ENCODE measurements at places on chromosomes 12 and 14.
A peak's percentile ranks its signal among the peaks of the same experiment; 100 is the strongest.

- DNase-seq, result no peak
These were observed 97.3 kb downstream of the FOXN3 start for GRCh38 chr14:89319687-89320086.

DNA sequence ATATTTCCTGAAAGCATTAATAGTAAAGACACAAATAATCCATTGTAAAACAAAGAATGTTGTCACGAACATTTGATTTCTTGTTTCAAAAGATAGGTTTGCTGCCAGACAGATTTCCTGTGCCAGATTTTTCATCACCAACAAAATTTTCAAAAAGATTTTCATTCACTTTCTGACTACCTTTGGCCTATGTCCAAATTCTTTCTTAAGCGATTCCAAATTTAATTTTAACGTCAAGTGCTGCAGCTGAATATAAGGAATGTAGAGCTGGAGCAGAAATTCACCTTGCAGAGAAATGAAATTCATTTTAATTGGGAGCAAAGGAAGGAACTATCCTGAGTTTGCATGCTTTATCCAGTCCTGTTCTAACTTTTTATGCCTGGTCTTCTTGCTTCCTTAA is 277.4 kb downstream of the CCER1 start:
- DNase-seq, result no peak

- no peak for DNase-seq
These were observed 133.8 kb downstream of the CFAP54 start for GRCh38 chr12:96623155-96623554.

- peak; percentile 88 for DNase-seq
These were observed 224.6 kb upstream of the CRY1 start for GRCh38 chr12:107317751-107318555.

DNA sequence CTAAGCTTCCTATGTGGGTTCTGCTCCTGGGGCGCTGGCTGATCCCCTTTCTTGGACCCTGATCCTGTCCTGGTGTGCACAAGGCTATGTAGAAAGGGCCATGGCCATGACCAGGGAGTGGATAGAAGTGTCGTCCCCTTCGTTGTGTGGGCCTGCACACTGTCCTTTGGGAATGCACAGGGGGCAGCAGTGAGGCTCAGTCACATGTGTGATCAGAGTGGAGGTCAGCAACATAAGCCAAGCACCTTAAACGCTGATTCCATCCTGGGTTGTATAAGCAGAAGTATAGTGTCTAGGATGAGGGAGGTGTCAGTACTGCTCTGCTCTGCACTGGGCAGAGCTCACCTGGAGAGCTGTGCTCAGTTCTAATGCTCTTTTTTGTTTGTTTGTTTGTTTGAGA is 48.4 kb downstream of the ESRRB start:
- no peak for DNase-seq

Data from NCI-H748 treated with DMSO at 0.1 percent for 48 hours (cell line).